ENCODE measurements at places on chromosomes 2 and 18.

DNA sequence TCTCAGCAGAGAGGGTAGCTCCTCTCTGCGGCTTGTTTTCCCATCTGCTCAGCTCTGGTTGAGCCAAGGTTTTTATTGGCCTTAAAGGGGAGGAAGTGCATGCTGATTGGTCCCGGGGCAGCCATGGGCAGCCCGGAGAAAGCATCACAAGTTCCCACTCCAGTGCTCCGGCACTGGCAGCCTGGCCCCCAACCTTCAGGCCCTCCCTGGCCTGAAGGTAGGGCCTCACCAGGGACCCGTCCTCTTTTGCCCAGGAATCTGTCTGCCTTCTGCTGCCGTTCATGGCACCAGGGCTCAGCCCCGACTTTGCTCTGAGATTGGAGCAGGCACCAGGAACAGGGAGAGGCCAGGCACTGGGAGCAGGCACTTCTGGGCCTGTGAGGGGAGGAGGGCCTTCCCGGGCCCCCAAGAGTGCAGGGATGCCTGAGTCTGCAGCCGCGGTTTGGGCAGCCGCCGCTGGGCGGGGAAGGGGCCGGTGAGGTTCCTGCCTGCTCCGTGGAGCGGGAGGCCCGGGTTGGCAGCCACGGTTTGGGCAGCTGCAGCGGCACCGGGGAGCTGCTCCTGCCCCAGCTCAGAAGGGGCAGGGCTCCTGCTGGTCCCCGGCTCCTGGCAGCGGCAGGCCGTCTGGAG is 17.5 kb upstream of the ILKAP start:
- DNase-seq = peak; percentile 72

- DNase-seq = no peak
Measured at GRCh38 chr2:219384083-219384713, 3.5 kb downstream of the DNPEP start.

GRCh38 chr18:179499-179898 is 21.1 kb downstream of the USP14 start:
- DNase-seq = no peak

- no peak for DNase-seq
Measured at GRCh38 chr2:26196683-26197418, 24.0 kb downstream of the GAREM2 start.

- DNase-seq = no peak
Measured at GRCh38 chr2:719191-719590, 42.0 kb upstream of the TMEM18 start.

DNA sequence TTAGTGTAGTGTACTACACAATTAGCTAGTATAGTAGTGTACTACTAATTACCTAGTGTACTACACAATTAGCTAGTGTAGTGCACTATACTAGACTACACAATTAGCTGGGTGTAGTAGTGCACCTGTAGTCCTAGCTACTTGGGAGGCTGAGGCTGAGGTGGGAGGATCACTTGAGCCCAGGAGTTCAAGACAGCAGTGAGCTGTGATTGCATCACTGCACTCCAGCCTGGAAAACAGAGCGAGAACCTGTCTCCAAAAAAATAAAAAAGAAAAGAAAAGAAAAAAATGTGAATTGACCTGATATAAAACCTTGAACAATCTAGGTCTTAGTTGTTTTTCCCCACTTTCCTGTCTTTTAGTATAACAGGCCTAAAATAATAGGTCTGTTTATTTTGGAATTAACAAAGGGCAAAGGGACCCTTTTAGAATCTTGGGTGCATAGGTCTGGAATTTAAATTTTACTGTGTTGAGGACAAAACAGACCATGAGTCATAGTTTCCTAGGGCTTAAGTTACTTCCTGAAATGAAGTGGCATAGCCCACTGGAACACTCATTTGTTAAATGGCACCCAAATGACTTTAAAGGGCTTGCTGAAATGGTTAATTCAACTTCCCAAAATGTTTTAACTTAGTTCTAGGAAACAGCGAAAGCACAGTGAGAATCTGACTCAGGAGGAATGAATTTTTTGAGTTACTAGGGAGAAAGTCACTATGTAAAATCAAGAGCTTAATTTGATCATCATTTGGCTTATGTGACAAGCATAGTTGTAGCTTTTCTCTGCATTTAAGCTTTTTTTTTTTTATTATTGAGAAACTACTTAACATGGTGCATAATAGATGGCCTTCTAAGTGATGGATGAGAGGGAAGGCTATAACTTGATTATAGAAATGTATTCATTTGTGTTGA is 50.7 kb upstream of the ARL5A start:
- DNase-seq = peak; percentile 50

DNA sequence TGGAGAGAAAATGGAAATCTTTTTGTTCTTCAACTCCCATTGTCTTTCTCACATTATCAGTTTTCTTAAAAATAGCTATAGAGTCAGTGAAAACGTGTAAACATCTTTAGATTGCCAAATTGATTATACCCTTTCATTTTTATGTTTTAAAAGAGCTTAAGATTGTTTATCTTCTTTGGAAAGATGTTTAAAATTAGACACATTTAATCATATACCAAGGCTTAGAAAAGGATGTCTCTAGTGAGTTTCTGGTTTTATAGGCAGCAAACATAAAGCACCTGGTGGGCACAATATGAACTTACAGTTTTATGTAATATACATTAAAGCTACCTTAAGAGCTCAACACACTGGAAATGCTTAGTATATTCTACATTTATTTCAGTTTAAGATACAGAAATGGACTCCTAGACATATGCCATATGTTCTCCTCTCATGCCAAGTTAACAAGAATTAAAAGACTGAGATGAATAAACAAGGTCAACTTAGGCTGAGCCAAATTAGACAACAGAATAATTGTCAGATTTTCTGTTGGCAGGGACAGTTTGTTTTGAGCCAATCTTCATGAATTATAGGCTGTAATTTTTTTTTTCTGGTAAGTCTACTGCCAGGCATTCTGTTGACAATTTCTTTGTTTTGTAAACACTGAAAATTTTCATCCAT is 112.7 kb downstream of the OTX1 start:
- peak; percentile 8 for DNase-seq

GRCh38 chr2:228763379-228763981 is 507.6 kb downstream of the PID1 start:
- no peak for DNase-seq

GRCh38 chr2:240689975-240690374 is 1.7 kb upstream of the AQP12A start:
- DNase-seq = no peak

DNA sequence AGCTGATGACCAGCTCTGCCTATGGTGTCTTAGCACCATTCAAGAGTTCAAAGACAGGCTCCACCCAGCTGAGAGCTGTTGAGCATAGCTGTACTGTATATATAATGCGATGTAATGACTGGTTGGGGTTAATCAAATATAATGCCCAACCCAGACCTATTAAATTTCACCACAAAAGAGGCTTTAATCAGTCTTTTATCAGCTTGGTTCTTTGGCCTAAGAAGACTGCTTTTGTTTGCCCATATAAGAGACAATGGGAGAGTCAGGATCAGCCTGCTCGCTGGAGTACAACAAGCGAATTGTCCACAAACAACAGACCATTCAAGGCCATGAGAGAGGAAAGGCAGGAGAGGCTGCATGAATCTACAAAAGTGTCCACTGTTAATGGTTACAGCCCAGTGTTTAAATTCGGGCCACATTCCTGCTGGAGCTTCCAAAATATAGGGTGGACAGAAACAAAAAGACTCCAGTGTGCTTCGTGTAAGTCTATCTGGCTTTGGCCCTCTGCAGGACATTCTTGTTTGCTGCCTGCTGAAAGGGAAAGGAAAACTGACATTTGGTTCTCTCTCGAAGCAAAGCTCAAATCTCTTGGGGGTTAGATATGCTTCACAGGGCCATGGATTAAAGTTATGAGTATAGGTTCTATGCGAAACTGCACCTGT is 299.0 kb upstream of the FBXO11 start:
- DNase-seq = no peak

- no peak for DNase-seq
Measured at GRCh38 chr2:237408335-237409000, 5.5 kb downstream of the COL6A3 start.

DNA sequence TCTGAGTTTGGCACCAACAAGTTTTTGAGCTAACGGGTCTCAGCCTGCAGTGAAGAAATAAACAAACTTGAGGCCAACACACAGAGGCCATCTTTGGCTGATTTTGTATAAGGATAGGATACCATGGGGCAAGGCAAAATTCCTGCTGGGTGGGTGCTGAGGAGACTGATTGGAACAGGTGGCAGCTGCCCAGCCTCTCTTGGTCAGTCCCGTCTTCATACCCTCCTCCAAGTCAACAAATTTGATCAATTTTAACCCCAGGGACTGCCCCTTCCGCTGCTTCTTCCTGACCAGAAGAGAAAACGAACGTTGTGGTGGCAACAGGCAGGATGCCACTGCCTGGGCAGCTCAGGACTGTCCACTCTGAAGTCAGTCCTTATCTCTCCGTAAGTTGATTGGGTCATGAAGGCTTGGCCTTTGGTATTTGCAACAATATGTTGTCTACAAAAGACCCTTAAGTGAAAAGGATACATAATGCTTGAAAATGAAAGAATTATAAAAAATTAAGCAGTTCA is 139.3 kb downstream of the SPP2 start:
- no peak for DNase-seq

GRCh38 chr2:55152475-55153412 is 79.3 kb downstream of the CLHC1 start:
- DNase-seq = no peak

DNA sequence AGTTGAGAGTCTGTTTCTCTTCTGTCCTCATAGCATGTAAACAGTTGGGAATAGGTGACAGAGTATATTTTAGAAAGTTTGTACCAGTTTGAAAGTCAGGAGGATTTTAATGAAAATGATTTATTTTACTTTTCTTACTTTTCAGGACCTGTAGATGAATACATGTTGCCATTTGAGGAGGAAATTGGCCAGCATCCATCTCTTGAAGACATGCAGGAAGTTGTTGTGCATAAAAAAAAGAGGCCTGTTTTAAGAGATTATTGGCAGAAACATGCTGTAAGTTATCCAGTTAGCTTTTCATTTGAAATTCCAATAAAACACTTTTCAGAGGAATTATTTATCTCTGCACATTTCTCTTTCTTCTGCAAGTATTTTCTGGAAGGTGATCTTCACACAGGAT is 81.1 kb downstream of the ACVR2A start:
- peak; percentile 1 for DNase-seq

DNA sequence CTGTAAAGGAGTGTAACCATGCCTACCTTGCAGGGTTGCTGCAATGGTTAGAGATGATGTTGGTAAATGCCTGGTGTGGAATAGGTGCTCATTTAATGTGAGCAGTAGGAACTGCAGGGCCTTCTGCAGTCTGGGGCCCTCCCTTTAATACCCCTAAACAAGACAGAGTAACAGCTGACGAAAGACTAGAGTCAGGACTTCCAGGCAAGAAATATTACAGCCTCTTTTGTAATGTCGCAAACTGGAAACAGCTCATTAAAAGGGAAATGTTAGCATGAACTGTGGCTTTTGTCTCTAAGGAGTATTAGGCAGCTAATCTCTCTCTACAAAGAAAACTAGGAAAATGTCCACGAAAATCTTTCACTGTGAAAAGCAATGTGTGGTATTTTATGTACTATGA is 26.0 kb downstream of the MARCO start:
- no peak for DNase-seq

DNA sequence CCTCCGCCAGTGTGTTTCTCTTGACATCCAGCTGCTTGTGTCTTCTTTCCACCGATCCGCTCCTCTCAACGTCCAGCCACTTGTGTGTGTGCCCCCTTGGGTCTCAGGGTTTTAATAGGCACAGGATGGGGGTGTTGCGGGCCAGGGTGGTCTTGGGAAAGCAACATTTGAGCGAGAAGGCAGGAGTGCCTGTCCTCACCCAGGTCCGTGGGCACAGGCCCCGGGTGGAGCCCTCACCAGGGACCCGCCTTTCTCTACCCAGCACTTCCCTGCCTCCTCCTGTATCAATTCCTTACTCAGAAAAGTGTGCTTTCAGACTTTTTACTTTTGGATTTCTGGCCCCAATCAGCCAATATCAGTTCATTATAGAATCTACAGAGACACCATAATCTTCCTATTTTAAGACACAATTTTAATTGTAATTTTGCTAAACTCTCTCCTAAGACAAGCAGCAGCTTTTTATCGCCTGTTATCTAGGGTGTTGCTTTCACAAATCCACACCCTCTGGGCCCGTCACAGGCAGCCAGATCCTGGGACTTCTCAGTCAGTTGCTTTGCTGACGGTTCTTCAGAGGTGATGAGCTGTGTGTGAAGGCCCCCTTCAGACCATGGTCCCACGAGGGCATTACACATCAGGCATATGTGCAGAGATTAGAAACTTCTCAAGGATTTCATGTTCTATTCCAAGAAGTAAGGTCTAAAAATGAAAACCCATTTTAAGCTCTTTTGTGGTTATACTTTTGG is 96.0 kb upstream of the FHL2 start:
- no peak for DNase-seq

DNA sequence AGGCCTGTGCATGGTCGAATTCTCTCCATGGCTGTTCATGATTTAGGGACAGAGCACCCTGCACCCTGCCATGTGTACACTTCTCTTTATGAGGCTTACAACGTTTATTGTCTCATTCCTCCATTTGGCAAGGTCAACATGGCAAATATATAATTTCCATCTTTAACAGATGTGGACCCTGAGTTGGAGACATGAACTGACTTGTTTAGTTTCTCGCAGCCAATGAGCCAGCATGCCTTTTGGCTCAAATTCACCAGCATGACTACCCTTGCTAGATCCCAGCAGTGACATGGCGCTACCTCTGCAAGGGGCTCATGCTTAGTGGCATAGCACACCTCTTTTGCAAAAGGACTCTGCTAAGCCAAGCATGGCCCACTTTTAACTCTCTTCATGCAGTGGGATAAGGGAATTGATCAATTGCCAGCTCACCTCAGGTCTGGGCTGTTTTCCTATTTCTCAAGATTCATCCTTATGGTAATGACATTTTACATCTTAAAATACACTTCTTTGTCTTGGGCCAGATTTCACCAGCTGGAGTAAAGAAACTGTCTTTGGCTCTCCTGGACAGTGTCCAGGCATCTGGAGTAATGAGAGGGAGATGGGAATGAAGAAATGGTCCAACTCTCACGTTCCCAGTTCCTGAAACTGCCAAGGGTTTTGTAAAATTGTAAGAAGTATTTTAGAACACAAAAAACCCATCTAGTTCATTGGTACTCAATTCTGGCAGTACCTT is 159.5 kb downstream of the SETBP1 start:
- DNase-seq = no peak

- no peak for DNase-seq
Measured at GRCh38 chr2:112150447-112150846, 12.3 kb downstream of the FBLN7 start.

DNA sequence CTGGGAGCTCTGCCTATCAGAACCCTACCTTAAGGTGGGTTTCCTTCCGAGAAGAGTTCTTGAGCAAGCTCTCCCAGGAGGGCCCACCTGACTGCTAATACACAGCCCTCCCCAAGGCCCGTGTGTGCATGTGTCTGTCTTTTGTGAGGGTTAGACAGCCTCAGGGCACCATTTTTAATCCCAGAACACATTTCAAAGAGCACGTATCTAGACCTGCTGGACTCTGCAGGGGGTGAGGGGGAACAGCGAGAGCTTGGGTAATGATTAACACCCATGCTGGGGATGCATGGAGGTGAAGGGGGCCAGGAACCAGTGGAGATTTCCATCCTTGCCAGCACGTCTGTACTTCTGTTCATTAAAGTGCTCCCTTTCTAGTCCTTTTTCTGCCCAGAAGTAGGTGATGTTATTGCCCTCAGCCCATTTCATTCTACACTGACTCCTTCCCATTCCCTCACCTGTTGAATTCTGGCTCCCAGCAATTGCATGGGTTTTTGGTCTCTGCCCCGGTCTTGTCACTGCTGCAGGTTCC is 6.5 kb downstream of the TMEM37 start:
- no peak for DNase-seq
